Stimulated activated CD4-positive, alpha-beta T cell treated with anti-CD3 and anti-CD28 coated beads, TNF-alpha, amount 100 ng/mL, for 48 hours (primary cell): ENCODE measurements at places on chromosomes 12 and 14.
A peak's percentile ranks its signal among the peaks of the same experiment; 100 is the strongest.

- DNase-seq = no peak
Measured at GRCh38 chr14:53630336-53630735, 326.3 kb downstream of the BMP4 start.

DNA sequence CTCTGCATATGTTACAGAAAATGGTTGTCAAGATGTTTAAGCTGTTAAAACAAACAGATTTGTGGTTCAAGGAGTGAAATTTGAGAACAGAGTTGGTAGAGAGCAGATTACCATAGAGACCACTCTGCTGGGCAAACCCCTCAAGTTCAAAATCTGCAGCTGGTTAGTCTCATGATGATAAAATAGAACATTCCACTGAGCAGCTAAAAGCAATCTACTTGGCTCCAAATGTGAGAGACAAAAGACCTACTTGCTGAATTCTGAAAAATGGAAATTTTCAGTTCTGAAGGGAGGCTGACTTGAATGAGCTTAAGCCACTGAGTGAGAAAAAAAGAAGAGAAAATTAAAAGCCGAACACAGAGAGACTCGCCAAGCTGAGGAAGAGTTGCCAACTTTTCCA lies 519.3 kb downstream of the NOVA1 start:
- DNase-seq = no peak

GRCh38 chr14:44979740-44980356 lies 17.9 kb downstream of the TOGARAM1 start:
- no peak for DNase-seq

- DNase-seq = no peak
Measured at GRCh38 chr14:56002342-56002741, 115.9 kb upstream of the PELI2 start.

GRCh38 chr12:27277846-27278260 lies 33.8 kb downstream of the STK38L start:
- no peak for DNase-seq

- DNase-seq = no peak
Measured at GRCh38 chr12:49889361-49890095, 14.2 kb downstream of the FAIM2 start.

DNA sequence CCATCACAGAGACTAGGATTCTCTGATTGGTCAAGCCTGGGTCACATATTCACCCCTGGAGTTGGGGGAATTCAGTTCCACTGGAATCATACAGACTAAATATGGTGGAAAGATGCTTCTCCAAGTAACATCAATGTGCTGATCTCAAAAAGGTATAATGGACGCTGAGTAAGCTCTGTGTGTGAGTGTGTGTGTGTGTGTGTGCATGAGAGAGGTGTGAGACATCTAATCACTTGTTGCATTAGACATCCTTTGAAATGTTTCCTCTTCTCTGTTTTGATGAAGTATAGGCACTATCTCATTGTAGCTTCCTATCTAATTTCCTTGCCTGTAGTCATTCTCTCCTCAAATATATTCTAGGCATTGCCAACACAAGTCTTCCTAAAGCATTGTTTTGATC lies 5.0 kb upstream of the RAB3IP start:
- no peak for DNase-seq

- DNase-seq = no peak
Measured at GRCh38 chr14:50790589-50790988, 40.4 kb downstream of the NIN start.

- no peak for DNase-seq
Measured at GRCh38 chr14:68421116-68421515, 371.8 kb downstream of the ZFP36L1 start.

- DNase-seq = no peak
Measured at GRCh38 chr12:4246116-4246515, 27.4 kb upstream of the CCND2 start.

DNA sequence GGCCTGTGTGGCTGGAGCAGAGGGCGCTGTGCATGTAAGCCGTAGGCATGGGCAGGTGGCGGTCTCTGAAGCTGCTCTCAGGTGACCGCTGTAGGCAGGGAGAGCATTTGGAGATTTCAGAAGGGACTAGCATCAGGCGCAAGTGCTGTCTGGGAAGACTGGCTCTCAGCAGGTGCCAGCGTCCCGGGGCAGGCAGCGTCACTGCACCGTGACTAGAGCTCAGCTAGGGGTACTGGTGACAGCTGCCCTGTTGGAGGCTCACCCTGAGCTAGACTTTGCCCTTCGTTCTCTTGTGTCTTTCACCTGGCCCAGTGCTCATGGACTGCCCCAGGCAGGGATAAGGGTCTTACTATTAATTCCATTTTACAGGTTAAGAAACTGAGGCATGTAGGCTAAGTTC lies 78.9 kb downstream of the DDX51 start:
- no peak for DNase-seq

GRCh38 chr12:45285717-45286116 lies 69.8 kb downstream of the ANO6 start:
- DNase-seq = no peak

- DNase-seq = no peak
Measured at GRCh38 chr12:121530600-121531355, 50.0 kb downstream of the KDM2B start.

DNA sequence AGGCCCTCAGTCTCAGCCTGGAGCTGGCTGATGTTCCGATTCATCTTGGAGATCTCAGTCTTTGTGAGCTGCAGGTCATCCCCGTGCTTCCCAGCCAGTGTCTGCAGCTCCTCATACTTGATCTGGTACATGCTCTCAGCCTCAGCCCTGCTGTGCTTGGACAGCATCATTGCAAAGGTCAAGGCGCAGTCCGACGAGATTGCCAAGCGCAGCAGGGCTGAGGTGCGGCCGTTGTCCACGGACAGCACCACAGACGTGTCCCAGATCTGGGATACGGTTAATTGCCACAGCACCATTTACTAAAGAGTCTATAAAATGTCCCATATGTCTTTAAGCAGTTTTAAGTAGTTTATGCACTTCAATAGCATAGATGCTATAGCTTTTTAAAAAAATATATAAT lies 965.7 kb downstream of the FSCB start:
- no peak for DNase-seq

DNA sequence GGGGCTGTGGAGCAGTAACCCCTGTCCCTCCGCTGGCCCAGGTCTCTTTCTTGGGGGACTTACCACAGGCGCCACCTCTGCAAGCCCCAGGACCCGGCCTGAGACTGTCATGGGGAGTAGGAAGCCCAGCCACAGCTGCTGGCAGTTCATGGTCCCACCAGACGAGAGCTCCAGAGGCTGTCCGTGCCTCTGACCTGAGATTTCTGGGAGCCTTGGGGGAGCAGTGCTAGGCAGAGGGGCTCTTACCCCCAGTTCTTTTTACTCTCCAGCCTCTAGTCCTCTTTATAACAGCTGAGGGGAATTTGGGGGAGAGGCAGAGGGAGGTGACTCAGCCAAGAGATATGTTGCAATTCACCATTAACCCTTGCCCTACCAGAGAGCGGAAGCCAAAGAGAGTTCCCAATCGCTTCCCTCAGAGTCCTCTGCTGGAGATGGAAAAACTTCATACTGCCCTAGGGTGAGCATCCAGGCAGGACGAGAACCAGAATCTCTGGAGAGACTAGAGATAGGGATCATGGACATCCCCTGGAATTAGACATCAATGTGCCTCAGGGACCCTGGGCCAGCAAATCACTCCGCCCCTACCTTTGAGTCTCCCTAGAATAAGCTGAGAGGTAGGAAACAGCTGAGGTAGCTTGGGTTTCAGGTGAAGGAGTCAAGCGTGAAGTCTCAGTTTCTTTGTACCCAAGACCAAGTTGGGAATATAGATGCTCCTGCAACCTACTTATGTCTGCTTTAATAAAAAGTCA lies at the start of gene MMP19:
TSS of gene MMP19 (minus strand) at position 256 of the 749 bp plus-strand sequence. CDS start at position 150, 106 bp downstream.
- no peak for DNase-seq

- DNase-seq = no peak
Measured at GRCh38 chr14:76653875-76654572, 107.2 kb upstream of the VASH1 start.

DNA sequence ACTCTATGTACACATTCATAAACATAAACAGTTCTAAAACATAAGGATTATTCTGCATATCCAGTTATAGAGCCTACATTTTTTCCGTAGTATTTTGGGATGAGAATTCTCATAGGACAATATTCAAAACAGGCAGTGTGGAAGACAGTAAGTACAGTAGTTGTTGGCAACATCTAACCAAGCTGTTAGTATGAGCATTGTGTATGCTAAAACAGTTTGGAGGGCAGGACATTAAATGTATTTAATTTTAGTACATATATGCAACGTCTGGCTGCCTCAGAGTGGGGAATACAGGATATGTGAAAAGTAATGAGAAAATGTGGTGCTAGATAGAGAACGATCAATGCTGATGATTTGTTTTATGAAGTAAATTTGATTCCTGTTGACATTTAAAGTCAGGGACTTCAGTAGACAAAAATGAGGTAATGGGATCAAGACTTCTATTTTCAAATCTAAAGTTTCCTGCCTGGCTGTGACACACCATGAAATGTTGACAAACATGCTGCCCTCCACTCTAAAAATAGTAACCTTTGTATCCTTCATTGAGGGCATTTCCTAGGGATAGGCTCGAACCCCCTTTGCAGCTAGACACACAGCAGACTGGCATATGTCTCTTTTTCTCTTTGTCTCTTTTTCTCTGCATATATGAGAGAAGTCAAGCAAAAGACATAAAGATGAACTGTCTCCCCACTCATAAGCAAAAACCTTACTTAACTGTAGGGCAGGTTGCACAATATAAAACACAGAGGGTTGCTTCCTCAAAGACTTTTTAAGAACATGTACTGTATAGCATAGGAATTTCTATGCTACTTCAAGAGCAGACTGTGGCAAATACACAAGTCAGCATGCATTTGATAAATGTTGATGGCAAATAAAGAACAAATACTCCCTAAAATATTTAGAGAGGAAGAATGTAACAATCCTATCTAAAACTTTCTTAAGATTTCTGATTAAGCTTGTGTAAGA lies 75.5 kb upstream of the GTF2A1 start:
- no peak for DNase-seq

DNA sequence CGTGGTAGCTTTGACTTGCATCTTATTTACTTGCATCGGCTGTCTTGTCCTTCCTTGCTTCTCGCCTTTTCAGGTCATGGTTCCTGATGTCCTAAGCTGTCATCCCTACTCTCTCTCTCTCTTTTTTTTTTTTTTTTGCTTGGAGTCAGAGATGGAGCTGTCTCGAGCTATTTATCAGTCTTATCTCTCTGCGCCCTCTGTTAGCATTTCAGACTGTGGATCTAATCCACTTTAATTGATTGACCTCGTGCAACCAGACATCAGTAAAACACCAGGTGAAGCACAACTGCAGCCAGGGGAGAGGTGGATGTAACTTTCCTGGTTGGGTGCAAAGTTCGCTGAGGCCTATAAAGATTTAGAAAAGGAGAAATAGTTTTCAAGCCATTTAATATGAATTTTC lies 554.8 kb downstream of the DIO2 start:
- no peak for DNase-seq

DNA sequence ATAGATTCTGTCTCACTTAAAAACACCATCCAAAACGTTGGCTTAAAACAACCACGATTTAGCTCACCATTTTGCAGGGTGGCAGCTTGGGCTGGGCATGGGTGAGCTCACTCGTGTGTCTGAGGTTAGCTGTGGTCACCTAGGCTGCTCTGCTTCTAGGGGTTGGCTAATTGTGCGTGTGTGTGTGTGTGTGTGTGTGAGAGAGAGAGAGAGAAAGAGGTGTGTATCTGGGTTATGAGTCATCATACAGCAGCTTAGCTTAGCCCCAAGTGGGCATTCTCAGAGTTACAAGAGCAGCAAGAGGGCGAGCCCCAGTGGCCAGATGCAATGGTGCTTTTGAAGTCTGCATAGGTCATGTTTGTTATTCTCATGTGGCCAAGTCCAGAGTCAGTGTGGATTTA lies 6.0 kb downstream of the FBXW8 start:
- peak; percentile 12 for DNase-seq

DNA sequence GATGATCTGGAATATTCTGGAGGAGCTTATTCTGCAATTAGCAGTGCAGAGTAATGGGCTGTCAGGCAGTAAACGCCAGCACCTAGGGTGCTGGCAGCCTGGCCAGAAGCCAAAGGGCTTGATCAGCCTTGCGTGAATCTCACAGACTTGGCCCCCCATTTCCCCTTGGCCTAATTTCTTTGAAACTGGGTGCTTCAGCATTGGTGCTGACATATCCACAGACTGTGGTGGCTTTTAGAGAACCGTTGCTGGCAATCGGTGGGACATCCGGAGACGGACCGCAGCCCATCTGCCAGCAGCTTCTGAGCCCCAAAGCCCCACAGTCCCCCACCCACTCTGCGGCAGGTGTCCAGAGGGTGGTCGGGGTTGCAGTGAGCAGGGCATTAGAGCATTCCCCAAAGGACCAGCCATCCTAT lies 157.1 kb downstream of the CALM1 start:
- no peak for DNase-seq

- DNase-seq = no peak
Measured at GRCh38 chr14:20836668-20837338, 34.2 kb upstream of the RNASE1 start.

DNA sequence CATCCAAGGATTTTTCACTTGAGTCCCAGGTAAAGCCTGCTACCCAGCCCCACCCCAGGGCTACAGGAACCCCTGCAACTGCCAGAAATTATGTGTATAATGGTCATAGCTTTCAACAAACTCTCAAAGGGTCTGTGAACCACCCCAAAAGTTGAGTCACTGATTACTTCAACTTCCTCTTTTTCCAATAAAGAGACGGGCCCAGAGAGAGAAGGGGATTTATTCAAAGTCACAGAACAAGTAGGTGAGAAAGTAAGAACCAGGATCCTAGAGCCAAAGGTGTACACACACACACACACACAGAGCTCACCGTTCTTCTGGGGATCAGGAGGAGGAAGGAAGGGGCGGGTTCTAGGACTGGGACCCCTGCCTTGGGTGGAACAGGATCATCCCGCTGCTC lies 4.8 kb upstream of the ITPK1 start:
- no peak for DNase-seq

DNA sequence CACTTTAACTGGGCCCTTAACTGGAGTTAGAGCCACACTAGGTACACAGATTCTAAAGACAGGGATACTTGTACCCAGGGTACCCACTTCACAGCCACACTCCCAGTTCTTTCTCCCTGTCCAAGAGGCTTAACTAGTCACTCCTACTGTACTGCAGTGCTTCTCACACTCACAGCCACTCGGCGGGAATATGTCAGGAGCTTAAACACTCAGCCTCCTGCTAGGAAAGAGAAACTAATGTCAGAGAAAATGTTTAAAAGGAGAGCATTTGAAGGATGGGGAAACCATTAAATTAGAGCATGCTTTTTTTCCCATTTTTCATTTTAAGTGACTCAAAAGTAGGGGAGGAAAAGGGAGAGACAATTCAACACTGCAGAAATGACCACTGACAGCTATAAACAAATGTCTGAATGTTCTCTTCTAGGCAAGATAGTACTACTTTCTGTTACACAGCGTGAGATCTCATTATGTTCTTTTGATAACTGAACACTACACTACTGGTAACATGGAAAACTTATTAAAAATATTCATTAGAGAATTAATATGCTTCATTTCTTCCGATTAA lies 22.9 kb upstream of the MDM1 start:
- no peak for DNase-seq
